Stimulated activated CD4-positive, alpha-beta T cell treated with anti-CD3 and anti-CD28 coated beads, Interleukin-12 subunit alpha, Interleukin-12 subunit beta, amount 100 ng/mL, for 48 hours (primary cell): ENCODE measurements at places on chromosomes 12 and 14.

- no peak for DNase-seq
Observed at GRCh38 chr12:92502417-92503028, 200.3 kb upstream of the PLEKHG7 start.

DNA sequence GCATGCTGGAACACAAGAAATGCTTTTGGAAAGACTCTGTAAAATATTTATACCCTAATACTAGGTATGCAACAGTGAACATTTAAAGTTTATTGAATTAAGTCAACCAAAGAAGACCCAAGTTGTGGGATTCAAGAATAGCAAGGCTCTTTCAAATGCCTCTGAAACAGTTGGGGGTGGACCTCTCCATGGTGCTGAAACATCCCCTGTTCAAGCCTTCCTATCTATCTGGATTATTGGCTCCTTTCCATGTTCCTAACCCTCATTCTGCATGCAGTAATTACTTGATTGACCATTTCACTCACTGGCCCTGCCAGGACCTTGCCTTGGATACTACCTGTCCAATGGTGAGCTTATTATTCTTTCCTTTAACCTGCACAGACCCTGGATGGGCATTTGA is 349.7 kb downstream of the NRXN3 start:
- DNase-seq = no peak

DNA sequence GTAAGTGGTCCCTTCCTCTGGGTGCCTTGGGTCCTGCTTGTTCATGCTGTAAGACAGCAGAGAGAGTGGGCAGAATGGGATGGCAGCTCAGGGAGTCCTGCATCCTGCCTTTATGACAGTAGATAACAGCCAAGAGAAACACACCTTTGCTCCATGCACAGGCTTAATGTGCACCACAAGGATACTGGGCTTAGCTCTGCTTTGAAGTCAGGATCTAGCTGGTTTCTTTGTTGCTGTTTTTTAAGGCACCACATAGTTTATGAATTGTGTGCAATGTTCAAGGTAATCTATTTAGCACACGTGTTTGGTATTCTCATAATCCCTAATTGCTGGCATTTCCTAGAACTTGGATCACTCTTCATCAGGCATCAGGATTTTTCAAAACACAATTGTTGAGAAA is 239.5 kb upstream of the DCN start:
- DNase-seq = no peak

DNA sequence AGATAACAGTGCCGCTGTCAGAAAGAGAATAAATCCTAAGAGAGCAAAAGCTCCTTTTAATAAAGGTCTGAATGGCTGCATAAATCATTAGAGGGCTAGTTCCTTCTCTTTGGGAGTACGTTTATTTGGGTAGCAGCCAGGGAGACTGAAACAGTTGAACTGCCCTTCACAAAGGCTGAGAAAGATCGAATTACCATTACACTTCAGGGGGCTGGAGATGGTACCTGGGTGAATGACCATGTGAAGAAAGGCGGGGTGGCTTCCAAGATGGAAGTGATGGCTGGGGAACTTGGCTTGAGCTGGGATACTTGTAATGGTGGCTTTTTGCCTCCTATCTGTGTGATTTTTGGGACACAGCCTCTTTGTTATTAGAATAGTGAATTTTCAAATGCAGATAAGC is 1.7 kb upstream of the FGD4 start:
- DNase-seq = no peak

DNA sequence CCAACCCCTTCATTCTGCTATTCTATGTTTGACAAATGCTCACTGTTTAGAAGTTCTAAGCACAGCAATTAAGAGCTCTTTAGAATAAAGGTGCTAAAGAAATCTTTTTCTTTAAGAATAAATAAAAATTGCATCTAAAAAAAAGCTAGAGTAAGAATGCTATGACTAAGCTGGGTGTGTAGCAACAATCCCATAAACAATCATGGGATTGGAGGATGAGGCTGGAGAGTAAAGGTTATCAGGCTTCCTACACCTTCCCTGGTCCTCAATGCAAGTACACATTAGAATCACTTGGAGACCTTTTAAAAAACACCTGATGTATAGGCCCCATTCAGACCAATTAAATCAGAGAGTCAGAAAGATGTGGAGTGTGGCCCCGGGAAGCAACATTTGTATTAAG is 88.3 kb downstream of the CIT start:
- DNase-seq = no peak

DNA sequence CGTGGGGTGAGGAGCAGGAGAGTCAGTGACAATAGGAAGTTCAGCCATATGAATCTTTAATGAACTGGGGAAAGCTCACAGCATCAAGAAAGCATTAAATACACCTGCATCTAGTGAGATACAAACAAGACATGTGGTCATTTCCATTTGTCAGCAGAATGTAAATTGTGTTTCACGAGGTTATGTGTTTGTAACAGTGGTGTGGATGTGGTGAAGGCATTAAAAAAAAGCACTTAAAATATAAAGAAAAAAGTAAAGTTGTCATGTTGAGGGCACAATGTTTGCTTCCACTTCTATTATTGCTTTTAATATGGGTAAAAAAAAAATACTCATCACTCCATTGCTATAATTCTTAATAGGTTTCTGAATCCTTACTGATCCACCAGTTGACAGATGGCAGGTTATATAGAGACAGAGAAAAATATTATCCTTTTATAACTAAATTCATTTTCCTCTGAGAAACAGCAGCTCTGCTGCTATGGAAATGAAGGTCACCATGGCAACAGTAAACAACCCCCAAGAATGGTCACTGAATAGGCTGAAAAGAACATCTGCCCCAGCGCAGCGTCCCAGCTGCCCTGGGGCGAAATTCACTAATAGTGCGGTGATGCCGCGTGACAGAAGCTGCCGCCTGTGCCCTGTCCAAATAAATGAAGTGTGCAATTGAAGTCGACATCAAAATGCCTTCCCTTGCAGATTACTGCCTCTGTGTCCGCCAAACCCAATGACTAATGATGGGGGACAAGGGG is 226.1 kb downstream of the FOXN3 start:
- no peak for DNase-seq

DNA sequence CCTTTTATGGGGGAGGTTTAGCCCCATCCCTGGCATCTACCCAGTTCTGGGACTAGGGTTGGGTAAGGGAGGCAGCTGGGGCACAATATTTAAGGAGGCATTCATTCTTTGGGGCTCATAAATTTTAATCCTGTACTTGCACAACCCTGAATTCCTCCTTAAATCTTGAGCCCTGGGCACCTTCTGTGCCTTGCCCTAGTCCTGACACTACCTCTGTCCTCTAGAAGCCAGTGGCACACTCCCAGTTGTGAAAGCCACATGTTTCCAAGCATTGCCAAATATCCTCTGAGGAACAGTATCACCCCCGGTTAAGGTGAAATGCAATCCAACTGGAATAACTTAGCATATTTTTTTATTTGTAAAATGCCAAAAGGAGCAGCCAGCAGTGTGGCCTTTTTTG is 36.6 kb downstream of the SLC16A7 start:
- DNase-seq = no peak

DNA sequence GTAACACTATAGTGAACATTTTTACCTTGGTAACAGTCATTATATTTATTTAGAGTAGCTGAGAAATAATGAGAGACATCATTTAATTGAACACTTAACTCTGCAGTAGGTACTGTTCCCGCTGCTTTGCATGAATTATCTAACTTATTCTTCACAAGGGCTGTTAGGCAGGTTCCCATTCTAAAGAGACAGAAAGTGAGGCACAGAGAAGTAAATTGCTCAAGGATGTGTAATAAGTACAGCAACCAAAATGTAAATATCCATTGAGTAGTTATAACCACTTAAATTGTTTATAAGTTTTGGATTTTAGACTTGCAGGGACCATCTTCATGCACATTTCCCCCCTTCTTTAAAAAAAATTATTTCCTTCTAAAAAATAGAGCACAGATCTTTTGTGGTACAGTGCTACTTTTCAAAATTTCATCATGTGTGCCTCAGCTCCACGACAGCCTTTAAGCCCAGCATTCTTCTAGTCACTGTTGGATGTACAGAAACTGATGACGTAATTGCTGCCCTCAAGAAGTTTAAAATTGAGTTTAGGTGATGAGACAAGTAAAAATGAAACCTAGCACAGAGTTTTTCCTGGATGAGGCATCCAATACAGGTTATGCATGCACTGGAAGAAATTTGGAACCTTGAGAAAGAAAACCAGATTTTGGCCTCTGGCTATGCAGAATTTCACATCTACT is 6.0 kb upstream of the MANSC4 start:
- DNase-seq = no peak

DNA sequence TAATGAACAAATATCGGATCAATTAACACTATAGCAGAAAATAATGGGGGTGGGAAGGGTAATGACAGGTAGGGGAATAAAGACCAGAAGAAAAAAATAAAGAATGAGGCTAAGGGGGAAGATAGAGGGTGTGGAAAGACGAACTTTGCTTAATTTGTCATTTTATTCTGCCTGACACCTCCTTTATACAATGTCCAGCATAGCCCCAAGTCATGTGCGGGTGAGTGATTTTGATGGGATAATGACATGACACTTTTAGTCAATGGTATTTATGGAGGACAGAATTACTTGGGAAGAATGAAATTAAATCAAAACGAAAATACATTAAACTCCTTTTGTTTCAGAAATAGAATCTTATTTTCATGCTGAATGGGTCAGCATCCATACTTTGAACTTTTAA is 20.5 kb upstream of the IFNG-AS1 start:
- DNase-seq = no peak

GRCh38 chr14:95516554-95517181 is at the start of gene SYNE3:
SYNE3 (minus strand) TSS chr14:95516650; CDS start chr14:95475821, 40,829 bp downstream.
- no peak for DNase-seq

DNA sequence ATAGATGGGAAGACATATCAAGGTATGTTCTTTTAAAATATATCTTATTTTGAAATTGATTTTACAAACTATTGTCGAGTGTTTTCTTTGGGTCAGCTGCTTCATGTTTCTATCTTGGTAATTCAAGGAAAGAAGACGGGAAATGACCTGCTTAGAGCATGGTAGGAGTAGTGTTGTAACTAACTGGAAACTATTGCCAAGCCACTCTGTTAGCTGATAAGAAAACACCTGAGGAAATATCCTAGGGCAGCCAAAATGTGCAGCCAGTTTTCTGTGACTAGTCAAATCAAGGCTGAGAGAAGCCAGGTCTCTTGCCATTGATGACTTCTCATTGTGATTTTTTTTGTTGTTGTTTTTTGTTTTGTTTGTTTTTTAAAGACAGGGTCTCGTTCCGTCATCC is 30.2 kb downstream of the METAP2 start:
- no peak for DNase-seq

DNA sequence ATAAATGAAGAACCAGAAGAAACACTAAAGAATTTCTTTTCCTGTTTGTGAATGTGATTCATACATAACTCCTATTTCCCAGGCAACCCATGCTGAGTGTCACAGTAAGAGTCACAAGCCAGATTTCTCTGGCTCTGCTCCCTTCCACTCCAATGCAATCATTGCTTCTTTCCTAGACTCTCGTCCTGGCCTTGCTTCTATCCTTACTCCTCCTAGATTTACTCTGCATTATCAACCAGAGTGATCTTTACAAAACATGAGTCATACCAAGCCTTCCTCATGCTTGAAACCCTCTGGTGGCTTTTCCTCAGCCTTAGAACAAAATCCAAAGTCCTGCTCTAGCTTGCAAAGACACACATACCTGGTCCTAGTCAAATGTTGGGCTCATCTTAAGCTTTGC is 13.3 kb downstream of the IL22 start:
- DNase-seq = no peak

- DNase-seq = no peak
Observed at GRCh38 chr14:36520601-36521525, 831 bp upstream of the NKX2-1 start.

DNA sequence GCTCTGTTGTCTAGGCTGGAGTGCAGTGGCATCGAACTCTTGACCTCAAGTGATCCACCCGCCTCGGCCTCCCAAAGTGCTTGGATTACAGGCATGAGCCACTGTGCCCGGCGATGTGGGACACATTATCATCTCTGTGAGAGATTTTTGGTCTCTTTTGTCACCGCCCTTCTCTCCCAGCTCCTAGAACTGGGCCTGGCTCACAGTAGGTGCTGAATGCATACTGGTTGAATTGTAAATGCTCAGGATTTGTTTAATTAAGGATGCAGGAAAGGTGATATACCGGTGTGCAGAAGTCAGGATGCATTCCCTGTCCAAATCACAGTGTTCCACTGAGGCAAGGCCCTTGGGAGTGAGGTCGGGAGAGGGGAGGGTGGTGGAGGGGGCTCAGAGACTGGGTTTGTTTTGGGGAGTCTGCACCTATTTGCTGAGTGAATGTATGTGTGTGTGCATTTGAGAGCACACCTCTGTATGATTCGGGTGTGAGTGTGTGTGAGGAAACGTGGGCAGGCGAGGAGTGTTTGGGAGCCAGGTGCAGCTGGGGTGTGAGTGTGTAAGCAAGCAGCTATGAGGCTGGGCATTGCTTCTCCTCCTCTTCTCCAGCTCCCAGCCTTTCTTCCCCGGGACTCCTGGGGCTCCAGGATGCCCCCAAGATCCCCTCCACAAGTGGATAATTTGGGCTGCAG is 1.0 kb upstream of the KRT18 start:
- no peak for DNase-seq

- no peak for DNase-seq
Observed at GRCh38 chr14:33563191-33563900, 387.5 kb downstream of the EGLN3 start.

DNA sequence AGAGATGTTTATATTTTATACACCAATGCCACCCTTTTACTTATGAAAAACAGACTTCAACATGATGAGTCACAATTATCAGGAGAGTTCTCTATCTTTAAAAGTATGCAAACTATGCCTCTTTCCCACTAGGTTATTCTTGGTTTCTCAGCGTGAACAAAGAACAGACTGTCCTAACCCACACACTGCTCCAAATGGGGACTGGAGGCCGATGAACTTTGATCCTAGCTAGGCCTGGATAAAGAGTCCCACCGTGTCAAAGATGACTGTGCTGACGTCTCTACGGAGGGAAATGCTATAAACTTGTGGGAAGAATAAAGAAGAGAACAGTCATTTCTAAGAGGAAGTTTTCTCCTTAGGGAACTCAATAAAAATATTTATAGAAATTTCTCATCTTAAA is 160.1 kb downstream of the EPS8 start:
- DNase-seq = no peak

DNA sequence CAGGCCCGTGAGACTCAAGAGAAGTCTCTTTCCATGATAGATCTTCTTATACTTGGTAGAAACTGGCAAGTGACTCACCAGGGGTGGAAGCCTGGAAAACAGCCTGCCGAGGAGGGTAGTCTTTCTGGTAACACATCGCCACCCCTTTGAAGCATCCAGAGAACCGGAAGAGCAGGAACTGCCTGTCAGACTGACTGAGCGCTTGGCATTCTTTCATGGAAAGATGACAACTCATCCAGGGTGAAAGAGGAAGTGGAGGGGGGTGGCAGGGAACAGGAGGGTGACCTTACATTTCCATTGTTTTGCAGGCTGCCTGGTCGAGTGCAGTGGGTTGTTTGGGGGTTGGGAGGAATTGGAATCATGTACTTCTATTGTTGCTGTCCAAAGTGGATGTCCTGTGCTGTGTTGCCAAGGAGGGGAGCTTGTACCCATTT is 34.5 kb downstream of the PRKCH start:
- no peak for DNase-seq
